ENCODE measurements at places on chromosomes 12 and 14.

- DNase-seq = no peak
Measured at GRCh38 chr12:64780132-64780530, 20.9 kb upstream of the GNS start.

GRCh38 chr12:27545665-27546064 lies 21.7 kb downstream of the PPFIBP1 start:
- no peak for DNase-seq

DNA sequence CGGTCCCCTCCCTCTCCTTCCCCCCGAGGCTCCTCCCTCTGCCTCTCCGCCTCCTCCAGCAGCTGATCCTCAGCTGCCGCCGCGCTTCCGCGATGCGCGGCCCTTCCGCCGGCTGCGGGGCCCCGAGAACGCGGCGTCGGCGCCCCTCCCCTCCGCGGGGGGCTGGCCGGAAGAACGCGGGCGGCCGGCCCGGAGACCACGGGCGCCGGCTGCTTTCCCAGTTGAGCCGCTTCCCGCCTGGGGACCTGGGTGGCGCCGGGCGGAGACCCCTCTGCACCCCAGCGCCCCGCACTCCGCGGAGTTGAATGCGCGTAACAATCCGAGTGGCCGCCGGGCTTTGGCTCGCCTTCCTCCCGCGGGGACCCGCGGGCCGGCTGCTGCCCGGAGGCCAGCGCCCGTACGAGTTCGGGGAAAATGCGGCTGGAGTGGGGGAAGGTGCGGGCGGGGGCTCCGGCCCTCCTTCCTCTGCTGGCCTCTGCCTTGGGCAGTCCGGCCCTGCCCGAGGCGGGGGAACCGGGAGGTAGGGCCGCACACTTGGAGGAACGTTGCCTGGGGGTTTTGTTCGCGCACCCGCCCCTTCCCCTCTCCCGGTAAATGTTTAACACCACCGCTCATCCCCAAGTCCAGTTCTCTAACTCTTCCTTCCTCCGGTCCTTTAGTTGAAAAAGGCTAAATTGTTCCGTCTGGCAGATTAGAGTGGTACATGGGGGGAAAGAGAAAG lies 393 bp upstream of the DCAF5 start:
- peak; percentile 85 for DNase-seq

DNA sequence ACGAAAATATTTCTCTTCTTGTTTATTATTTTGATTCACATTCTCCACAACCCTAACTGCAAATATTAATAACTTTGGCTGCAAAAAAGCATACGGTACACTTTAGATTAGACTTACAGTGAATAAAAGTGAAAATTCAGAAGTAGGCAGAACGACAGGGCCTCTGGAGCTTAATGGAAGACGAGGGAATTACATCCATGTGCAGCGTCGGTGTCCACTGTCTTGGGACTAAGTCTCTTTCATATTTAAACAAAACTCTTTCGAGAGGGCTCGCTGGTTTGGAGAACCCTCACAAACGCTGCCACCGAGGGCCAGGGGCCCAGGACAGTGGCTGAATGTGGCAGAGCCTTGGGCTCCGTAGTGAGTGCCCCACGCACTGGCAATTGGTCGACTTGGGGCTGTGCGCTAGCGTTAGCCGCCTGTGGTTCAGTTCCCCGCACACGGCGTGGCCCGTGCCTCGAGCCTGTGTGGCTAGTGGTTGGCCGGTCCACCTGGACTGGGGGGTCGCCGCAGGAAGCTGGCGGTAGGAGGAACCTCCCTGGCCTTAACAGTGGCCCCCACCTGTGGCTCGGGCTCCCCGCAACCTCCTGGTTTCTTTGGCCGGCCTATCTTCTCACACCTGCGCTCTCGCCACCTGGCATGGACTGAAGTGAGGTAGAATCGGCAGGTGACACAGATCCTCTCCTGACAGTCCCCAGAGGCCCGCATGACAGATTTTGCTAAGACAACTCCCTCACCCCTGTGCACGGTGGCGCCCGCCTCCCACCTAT lies 739 bp upstream of the PAX9 start:
- no peak for DNase-seq

GRCh38 chr12:47414511-47414910 lies 291.3 kb downstream of the RPAP3 start:
- no peak for DNase-seq

- no peak for DNase-seq
Measured at GRCh38 chr12:26691234-26691970, 141.6 kb downstream of the ITPR2 start.

DNA sequence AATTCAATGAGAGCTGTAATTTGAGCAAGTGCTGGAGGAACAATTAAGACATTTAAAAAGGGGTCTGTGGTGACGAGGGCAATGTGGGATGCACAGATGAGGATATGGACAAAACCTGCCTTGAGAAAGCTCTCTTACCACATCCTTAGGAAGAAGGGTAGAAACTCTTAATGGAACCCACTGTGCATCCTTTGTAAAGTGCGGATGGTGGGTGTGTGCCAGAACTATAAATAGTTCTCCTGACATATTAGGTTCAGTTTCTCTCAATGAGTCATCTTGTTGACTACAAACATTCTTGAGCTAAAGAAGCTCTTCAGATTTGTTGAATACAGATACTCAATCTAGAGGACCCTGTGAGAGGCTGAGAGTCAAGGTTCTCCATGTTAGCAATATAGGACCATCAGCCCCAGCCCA lies 106.1 kb upstream of the ANO4 start:
- no peak for DNase-seq

- DNase-seq = no peak
Measured at GRCh38 chr12:513446-513845, 53.7 kb downstream of the B4GALNT3 start.

DNA sequence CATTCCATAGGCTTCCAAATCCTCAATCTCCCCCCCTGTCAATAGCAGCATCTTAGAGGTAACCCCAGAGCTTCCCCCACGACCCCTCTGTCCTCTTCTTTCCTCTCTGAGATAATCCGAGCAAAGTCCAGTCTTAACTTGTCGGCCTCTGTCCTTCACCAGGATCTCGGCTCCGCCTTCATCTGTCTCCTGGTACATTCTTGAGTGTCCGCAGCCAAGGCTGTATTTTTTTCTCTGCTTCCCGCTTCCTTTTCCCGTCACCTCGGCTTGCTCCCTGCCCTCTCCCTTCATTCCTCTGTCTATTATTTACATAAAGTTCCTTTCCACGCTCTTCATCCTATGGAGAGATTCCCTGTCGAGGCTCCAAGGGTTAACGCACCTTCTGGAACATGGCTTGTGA lies 153.9 kb upstream of the GSC start:
- DNase-seq = no peak

DNA sequence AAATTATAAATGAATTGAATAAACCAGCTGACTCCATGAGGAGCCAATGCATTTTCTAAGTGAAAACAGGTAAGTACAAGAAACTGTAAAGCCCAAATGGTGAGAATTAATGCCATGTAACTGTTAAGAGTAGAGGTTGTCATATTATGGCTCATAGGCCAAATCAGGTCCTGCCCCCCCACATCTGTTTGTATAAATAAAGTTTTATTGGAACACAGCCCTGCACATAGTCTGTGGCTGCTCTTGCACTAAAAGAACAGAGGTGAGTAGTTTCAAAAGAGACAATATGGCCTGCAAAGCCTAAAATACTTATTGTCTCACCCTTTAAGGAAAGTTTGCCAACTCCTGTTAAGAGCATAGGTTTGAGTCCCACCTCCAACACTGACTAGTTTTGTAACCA lies 140.5 kb upstream of the SRRM4 start:
- DNase-seq = no peak

- DNase-seq = no peak
Measured at GRCh38 chr14:55274751-55275150, 3.5 kb downstream of the FBXO34 start.

DNA sequence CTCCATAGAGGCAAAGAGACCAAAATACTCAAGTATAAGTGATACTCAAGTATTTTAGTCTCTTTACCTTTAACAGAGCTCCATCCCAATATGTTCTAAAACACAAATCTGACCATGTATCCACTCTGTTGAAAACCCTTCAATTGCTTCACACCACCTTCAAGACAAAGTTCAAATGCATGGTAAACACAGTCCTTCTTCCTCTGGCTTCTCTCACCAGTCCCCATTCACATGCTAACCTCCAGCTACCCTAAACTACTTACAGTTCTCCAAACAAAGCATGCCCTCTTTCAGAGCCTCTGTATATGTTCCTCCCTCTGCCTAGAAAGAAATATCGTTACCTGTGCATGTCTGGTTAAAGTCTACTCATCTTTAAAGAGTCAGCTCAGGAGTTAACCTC lies 100.2 kb downstream of the NUMB start:
- no peak for DNase-seq

- no peak for DNase-seq
Measured at GRCh38 chr12:49939707-49940106, 10.8 kb upstream of the AQP2 start.

- no peak for DNase-seq
Measured at GRCh38 chr14:70885343-70886022, 21.8 kb upstream of the PCNX1 start.

DNA sequence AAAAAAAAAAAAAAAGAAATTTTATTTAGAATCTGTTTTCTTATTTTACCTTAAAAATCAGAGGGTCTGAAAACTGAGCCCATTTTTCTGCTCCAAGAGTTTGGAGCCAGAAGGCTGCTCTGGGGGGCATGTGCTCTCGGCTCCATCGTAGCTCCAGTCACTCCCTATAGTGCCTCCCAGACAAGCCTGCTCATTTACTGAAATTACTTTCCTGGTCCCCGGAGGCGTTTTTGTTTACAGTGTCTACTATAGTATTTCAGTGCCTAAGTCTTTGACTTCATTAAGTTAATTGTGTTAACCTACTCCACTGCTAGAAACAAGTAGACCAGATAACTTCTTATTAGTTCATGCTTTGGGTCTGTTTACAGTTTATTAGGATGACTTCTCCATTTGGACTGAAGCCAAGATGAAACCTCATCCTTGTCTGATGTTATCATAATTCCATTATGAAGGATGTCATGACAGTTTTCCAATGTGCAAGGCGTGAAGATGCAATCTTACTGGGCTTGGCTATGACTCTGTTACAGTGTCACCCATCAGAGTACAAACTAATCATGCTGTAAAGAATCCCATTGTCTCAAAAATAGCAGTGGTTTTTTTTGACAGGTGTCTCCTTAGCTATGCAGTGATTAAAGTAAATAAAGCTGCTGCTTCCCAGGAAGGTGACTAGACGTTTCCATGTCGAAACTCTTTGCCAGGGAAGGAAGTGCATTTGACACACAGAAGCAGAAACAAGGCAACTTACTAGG lies 182.3 kb downstream of the TMEM132C start:
- no peak for DNase-seq

DNA sequence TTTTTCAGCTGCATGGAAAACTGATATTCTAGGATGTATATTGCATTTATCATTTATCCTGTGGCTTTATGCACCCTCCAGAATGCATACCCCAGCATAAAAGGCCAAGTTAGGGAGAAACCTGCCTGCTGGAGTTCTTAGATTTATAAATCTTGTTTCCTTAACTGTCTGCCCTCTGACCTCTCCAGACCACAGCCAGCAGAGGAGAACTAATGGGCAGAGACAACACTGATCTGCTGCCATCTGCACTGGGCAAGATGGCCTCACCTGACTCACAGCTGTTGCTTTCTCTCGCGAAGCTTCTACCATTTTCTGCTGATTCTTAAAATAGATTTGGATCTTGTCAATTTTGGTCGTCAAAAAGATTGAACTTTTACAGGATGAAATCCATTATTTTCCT lies 65.8 kb downstream of the PPP2R5C start:
- no peak for DNase-seq

DNA sequence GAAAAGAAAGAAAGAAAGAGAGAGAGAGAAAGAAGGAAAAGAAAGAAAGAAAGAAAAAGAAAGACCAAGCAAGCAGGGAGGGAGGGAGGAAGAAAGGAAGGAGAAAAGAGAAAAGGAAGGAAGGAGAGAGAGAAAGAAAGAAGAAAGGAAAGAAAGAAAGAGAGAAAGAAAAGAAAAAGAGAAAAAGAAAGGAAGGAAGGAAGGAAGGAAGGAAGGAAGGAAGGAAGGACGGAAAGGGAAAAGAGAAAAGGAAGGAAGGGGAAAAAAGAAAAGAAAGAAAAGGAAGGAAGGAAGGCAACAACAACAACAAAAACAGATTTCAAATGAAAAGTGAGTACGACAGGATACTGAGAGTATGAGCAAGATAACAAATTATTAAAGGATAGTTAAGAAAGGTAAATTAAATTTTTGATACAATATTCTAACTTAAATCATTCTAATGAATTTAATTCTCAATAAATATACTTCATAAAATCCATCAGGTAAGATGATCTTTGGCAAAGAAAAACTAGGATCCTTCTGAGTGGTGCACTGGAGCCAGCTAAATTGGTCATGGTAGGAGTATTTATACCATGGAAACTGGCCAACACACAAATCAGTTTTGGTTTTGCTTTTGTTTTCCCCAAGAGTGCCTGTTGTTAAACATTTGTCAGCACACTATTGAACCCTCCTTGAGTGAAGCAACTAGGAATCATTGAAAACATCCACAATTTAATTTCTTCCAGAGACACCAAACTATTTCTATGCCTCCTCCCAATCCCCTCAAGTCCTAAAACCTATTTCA lies 56.1 kb upstream of the DYRK2 start:
- DNase-seq = no peak

GRCh38 chr14:85191986-85192385 lies 338.0 kb upstream of the FLRT2 start:
- no peak for DNase-seq

DNA sequence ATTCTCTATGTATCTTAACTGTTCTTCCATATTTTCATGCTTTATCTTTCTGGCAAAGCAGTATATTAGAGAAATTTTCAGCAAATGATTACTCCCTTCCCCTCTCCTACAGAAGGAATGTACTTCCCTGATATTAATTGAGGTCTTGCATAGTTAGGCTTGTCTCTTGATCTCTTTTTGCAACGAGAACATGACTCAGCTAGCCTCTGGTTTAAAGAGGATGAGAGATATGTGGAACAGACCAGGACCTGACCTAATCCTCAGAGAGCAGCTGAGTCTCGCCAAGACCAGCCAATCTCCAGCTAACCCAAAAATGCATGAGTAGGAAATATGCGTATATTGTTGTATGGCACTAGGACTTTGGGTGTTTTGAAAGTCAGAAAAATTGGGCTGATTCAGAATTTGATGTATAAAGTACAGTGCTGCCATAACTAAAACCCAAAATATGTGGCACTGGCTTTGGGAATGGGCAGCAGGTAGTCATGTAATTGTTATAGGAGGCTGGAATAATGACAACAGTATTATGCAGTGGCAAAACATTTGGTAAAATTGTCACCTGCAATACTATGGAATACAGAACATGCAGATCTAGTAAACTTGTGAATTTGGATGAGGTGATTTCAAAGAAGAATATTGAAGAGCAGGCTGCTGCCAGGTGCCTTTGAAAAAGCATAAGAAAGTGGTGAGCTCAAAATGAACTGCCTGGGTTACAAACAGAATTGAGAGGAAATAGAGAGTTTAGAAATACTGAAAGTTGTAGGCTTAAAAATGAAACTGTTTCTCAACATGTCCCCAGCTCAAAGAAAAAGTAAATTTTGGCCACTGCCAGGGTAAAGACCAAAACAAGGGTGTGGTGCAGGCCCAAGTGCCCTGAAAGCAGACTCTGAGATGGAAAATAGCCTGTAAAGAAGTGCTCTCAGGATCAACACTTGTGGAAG lies 9.3 kb upstream of the USP15 start:
- DNase-seq = no peak

Data from GDM1 (cell line).